Renal cortex interstitium (tissue), 15 donors: ENCODE measurements at places on chromosomes 7 and 10.

DNA sequence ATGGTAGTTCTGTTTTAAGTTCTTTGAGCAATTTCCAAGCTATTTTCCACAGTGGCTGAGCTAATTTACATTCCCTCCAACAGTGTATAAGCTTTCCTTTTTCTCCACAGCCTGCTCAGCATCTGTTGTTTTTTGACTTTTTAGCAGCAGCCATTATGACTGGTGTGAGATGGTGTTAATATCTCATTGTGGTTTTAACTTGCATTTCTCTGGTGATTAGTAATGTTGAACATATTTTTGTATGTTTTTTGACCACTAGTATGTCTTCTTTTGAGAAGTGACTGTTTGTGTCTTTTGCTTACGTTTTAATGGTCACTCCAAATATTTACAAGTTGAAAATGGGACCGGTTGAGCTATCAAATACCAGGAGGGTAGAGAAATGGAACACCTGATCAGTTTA is 20.4 kb downstream of the GNG11 start:
- no peak for DNase-seq

GRCh38 chr7:33191340-33191739 is 62.0 kb downstream of the BBS9 start:
- no peak for DNase-seq

GRCh38 chr10:124095096-124095495 is 1.7 kb upstream of the CHST15 start:
- no peak for DNase-seq

DNA sequence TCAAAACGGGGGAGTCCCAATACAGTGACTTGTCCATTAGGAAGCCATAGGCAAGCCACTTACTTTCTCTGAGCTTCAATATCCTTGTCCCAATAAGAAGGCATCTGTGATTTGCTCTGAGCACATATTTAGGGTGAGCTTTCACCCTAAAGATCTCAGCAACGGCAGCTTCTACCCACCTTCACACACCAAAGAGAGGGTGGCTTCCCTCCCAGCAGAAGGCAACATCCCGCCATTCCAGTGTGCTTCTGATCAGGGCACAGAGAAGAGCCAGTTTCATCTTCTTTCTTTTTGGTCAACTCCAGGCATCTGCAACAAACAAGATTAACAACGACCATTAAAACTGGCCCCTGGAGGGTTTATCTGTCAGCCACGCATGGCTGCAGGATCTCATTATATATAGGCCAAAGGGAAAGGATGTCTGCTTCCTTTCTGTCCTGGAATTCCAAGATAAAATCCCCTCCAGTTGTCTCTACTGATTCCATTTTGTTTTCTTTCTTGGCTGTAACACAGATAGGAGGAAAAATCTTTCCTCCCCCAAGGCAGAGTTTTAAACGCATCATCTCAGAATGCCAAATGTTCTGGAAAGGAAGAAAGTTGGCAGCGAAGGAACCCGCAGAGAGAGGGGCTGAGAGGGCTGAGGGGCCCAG is 491 bp upstream of the SH2D4B start:
- no peak for DNase-seq

GRCh38 chr7:20193242-20193777 is 23.9 kb downstream of the MACC1 start:
- DNase-seq: no peak

DNA sequence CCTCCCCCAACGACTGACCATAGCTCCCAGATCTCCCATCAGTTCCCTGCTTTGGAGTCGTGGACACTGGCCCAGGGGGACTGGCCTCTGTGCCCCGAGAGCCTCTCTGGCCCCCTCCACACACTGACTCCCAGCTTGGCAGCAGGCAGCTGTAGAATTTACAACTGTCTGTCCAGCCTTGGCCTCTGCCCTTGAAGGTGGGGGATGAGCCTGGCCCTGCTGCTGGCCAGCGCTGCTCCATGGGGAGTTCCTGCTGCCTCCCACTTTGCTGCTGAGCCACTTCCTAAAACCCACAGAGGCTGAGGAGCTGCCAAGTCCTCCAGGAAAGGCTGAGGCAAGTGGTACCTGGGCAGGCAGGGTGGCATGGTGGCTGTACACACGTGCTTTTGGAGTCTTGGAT is 147.1 kb downstream of the WDR11 start:
- no peak for DNase-seq

DNA sequence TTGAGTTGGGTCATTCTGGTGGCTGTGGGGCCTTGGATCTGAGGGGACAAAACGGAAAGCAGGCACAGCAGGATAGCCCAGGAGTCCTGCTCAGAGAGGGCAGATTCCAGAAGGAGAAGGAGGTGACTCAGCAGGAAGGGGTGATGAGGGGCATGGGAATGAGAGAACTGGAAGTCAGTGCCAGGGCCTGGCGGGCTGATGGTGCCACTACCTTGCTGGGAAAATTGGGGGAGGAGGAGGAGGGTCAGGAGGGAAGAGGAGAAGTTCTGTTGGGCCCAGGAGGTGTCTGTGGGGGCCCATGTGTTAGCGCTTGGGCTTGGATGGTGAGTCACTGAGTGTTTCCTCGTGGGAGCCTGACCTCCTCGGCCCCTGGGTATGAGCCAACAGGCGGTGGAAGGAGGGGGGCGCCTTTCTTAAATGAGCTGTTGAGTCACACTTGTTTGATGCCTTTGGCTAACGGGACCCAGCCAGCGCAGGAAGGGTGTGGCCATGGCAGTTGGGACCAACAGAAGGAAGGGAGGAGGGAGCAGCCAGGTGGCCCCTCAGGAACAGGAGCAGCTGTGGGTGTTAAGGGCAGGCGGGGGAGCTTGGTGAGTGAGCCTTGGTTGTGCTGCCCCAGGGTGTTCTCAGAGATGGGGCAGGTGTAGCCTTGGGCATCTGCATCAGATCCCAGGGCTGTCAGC is 130.0 kb upstream of the BTBD16 start:
- DNase-seq: no peak

- DNase-seq: no peak
Measured at GRCh38 chr10:73117976-73118743, 7.9 kb downstream of the NUDT13 start.

DNA sequence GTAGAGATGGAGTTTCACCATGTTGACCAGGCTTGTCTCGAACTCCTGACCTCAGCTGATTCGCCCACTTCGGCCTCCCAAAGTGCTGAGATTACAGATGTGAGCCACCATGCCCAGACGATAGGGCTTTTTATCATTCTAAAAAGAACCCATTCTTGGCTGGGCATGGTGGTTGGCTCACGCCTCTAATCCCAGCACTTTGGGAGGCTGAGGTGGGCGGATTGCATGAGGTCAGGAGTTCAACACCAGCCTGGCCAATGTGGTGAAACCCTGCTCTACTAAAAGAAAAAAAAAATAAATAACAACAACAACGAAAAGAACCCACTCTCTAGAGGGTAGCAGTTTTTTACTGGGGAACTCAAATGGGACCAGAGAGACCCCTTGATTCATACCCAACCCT is 112.7 kb downstream of the PLXDC2 start:
- no peak for DNase-seq

DNA sequence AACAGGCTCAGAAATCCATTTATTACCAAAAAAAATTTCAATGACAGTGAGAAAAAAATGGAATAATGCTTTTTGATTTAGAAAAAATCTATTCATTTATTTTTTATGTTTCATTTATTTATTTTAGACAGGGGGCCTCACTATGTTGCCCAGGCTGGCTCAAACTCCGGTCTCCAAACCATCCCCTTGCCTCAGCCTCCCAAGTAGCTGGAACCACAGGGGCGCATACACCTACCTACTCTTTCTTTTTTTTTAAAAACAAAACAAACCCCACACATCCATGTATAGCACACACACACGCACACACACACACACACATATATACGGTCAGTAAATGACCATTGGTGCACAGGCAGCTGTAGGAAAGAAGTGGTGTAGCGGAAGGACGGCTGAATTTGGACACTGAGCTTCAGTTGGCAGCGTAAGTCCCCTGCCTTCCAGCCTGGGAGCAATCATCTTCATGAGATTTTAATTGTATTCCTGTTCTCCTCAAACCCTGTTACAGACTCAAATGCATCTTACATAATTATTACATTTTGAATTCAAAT is 28.8 kb downstream of the ARL4A start:
- DNase-seq: no peak

GRCh38 chr7:20958572-20958971 is 171.9 kb upstream of the SP8 start:
- DNase-seq: no peak

DNA sequence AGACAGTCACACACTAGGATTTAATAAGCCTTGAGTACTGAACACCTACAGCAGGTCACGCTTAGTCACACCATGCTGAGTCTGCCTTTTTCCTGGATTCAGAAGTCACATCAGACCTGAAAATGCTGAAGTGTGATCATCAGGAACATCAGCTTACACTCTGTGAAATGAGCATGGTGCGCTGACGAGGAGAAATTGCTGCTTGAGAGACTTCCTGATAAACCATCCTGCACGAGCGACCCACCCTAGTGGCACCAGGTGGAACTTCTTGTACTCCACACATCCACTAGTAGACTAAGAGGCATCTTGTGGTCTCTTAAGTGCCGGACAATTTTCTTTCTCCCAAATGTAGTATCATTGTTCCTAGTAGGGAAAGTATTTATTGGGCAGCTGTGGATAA is 51.8 kb upstream of the MRLN start:
- no peak for DNase-seq

DNA sequence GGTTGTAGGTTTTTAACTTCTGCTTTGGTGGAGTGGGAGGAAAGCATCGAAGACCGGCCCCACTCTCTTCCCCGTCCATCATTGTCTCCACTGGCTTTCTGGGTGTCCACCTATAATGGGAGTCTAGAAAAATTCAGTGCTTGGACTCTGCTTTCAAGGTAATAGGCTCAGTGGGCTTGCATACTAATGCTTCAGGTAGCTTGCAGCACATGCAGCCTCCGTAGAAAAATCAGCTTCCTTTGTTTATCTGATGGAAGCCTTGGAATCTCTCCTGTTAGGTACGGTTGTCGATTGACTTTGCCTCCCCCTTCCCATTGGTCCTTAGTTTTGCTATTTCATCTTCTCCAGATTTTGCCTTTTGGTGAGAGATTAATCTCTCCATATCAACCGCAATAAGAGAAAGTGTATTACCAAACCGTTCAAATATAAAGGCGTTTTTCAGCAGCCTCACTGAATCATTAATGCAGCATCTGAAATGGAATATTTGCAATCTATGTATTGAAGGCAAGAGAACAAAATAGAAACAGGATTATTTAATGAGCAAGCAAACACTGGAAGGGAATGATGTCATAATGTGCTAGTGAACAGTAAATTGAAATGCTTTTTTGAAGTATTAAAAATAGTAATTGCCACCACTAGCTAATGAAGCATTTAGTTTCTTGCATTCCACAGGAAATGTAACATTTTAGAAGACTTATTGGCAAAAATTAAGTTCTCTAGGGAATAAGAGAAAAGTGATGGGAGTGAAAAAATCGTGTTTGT is 944 bp downstream of the AVL9 start:
- DNase-seq: no peak

DNA sequence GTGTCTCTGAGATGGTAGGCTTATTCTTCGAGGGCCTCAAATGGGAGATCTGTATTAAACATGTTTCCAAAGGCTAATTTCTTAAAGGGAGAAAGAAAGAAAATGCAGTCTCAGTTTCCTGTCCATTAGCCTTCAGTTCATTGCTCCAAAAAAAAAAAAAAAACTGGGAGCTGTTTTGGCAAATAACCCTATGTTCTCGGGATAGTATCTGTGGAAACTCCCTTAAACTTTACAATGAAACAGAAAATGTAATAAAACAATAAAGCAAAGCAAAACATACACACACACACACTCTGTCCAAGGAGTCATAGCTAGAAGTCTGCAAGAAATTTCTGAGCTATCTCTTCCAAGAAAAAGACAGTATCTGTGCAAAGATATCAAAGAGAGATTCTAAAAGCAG is 172.5 kb upstream of the CELF2 start:
- no peak for DNase-seq

- DNase-seq: no peak
Measured at GRCh38 chr10:88896994-88897853, 17.2 kb downstream of the STAMBPL1 start.

DNA sequence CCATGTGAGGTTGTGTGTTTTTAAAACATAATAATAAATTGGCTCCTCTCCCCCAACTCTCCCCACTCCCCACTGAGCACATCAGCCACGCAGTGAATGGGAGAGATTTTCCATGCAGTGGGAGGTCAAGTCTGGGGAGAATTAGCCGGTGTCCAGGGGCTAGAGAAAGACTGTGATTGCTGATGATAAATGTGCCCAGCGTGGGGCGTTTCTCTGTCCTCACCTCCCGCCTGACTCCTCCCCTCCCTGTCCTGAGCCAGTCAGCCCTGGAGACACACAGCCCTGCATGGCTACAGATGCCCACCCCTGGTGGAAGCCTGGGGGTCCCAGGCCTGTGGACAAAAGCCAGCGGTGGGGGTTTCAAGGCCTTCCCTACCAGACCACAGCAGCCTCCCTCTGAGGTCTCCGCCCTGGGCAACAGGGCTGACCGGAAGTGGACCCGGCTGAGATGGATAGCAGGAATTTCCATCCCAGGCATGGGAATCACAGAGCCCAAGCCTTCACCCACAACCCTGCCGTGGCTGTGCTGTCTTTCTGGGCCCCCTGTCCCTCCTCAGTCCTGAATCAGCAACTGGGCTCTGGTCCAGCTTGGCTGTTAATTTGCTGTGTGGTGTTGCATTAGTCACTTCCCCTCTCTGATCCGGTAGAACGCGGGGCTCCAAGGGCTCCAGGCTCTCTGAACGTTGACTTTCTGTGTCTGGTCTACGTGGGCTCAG is 46.8 kb upstream of the SLC29A3 start:
- DNase-seq: no peak

- no peak for DNase-seq
Measured at GRCh38 chr7:23791721-23792120, 81.7 kb downstream of the STK31 start.

DNA sequence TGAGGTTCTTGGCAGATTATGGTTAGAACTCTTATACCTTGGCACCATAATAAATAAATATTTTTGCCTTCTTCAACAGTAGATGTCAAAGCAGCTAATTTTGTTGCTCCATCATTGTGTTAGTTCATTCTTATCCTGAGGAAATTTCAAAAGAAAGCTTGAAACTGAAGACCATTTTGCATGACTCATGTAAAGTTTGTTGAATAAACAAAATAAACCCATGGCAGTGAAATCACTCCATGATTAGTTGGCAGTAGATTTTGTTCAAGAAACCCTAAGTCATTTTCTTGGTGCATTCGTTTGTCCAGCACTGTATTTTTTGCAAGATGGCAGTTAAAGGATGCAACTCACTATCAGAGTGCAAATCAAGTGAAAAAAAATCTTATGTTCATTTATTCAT is 91.6 kb downstream of the HECW1 start:
- DNase-seq: no peak

- DNase-seq: no peak
Measured at GRCh38 chr7:50281680-50282445, 22.7 kb upstream of the IKZF1 start.

GRCh38 chr7:113285411-113285810 is 167.1 kb upstream of the SMIM30 start:
- no peak for DNase-seq

GRCh38 chr7:36115448-36116321 is 37.4 kb upstream of the EEPD1 start:
- DNase-seq: no peak

DNA sequence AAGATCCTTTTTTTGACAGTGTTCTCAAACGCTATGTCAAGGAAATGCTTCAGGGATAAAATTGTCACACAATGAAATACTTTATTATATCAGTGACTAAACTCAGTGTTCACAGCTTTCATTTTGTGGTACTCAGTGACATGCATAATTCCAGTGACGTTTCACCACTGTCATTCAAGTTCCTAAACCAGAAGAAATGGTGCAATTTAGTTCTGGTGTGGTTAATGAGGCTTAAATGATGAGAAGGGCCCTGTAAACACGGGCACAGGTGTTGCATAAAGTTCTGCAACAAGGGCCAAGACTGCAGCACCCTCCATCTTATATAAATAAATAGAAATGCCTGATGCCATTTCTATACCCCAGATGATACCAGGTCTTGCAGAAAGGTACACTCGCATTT is 1247.1 kb downstream of the GATA3 start:
- DNase-seq: no peak
